Ovary (tissue), 10 donors: ENCODE measurements at places on chromosomes 3 and 15. TPM values are rescaled to one million over a fixed set of nuclear protein-coding genes. Genes with fewer than 3 reads are reported as not detected.
A peak's percentile ranks its signal among the peaks of the same experiment; 100 is the strongest.

CPOX gene
- 10.6 TPM for polyA plus RNA-seq

GRCh38 chr15:77808075-77808474 is 175.4 kb upstream of the LINGO1 start:
- DNase-seq, result no peak

DNA sequence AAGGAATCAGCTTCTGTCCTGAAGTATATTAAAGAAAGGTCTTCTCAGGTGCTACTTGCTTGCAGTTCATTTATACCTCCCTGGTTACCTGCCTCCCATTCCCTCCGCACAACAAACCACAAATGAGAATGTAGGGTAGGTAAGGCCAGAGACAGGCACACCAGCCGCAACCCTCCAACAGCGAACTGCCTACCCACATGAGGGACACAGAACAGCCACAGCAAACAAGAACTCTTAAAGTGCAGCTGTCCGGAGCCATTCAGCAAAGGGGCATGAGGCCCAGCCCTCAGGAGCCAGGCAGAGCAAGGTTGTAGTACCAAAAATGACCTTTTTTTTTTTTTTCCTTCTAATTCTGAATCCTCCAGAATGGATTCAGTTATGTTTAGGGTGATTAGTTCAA is 52.4 kb downstream of the SPSB4 start:
- no peak for DNase-seq

OXTR gene
- 5.0 TPM for polyA plus RNA-seq

FSTL1 gene
- 104 TPM for polyA plus RNA-seq

- DNase-seq, result no peak
These were observed 503.6 kb downstream of the SHQ1 start for GRCh38 chr3:72344647-72345046.

CCK gene
- polyA plus RNA-seq, result not detected

- no peak for DNase-seq
These were observed 27.1 kb downstream of the DUOX1 start for GRCh38 chr15:45156744-45157455.

DNA sequence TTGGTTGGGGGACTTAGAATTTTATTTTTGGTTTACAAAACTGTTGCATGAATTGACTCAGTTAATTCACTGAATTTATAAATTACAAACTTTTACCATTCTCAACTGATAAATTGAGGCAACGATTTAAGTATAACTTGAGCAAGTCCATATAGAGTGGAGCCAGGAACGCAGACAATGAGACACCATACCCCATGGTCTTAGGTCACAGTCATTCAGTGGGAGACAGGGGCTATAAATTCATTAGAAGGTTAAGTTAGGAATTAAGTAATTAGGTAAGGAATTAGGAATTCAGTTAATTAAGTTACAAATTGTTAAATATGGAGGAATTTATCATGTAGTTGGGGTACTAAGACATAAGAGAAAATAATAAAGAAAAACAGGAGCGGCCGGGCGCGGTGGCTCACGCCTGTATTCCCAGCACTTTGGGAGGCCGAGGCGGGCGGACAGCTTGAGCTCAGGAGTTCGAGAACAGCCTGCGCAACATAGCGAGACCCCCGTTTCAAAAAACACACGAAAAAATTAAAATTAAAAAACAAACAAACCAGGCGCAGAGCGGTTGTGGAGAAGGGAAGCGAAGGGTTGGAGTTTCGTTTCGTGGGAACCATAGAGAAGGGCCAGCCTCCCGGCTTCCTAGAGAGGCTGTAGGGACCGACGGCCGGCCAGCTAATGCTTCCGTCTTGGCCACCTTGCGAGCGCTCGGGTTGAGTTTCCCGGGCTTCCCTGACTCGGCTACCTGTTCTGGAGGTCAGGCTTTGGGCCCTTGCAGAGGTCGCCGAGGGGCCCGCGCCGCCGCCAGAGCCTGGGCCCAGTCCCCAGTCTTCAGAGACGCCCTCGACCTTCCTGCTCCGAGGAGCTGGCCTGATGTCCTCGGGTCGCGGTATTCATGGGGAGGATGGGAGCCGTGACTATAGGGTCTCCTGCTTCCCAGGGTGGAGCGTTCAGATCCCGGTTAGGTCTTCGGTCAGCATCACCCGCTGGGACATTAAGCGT is at the start of gene ZNF619:
Gene ZNF619 (plus strand): TSS at position 645 of the 993 bp plus-strand sequence. CDS start 858 bp downstream, outside the sequence.
- peak; percentile 82 for DNase-seq

DNA sequence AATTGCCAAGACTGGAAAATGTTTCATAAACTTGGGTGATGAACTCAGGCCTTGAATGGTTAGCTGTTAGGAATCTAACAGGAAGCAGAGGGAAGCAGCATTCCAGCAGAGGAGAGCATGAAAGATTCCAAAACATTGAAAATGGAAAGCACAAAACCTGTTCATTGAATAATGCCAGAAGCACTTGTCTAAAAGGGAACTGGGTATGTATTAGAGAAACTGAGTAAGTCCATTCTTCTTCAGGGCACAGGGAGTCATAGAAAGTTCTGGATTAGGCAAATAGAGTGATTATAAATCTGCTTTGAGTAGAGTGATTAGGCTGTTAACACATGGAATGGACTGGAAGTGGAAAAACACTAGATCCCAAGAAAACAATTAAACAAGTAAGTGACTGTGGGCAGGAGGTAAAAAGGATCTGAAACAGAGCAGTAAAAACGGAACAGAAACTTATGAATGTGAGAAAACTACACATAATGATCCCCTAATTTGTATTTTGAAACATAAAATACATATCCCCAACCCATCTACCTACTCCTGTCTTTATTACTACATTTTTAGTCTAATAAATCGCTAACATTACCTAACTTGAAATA is 343.4 kb downstream of the TBC1D5 start:
- DNase-seq, result no peak

USP8 gene
- polyA plus RNA-seq, result 38.5 TPM

TTC23 gene
- polyA plus RNA-seq, result 35.8 TPM

- no peak for DNase-seq
These were observed 91.0 kb upstream of the RPL32 start for GRCh38 chr3:12932347-12932746.

- DNase-seq, result no peak
These were observed 12.5 kb downstream of the SLC6A6 start for GRCh38 chr3:14414846-14415464.
